Suppressor macrophage (primary cell): ENCODE measurements at places on chromosomes 3 and 15.

GRCh38 chr15:82549199-82549665 is 9.0 kb upstream of the RPS17 start:
- DNase-seq = no peak

GRCh38 chr3:38565339-38566214 is 69.4 kb downstream of the EXOG start:
- DNase-seq = no peak

GRCh38 chr3:158313338-158313927 is 203.5 kb downstream of the RSRC1 start:
- peak; percentile 57 for DNase-seq

DNA sequence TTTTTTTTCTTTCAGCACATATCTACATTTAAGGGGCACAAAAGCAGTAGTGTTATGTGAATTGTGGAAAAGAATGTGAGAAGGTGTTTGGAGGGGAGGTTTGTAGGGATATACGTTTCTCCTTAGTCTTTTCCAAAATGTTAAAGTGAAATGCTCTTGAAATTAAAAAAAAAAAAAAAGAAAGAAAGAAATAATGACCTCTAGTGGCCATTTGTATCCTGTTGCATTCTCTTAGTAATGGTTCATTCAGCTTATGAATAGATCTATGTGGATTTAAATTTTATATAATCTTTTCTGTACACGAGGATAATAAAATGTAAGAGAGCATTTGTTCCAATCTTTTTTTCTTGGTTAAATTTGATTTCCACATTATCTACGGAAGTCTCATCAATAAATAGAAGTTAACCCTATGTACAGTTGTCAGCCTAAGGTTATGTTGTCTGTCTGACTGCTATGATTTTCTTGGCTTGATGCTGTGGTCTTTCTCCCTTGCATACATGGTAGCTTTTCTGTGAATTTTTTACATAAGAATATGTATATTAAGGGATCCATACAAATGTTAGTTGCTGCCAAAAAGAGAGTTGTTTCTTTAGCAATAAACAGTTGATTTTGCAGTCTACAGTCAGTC is 1.7 kb downstream of the P2RY13 start:
- no peak for DNase-seq

GRCh38 chr3:4821338-4821737 is 157.9 kb upstream of the BHLHE40 start:
- no peak for DNase-seq

DNA sequence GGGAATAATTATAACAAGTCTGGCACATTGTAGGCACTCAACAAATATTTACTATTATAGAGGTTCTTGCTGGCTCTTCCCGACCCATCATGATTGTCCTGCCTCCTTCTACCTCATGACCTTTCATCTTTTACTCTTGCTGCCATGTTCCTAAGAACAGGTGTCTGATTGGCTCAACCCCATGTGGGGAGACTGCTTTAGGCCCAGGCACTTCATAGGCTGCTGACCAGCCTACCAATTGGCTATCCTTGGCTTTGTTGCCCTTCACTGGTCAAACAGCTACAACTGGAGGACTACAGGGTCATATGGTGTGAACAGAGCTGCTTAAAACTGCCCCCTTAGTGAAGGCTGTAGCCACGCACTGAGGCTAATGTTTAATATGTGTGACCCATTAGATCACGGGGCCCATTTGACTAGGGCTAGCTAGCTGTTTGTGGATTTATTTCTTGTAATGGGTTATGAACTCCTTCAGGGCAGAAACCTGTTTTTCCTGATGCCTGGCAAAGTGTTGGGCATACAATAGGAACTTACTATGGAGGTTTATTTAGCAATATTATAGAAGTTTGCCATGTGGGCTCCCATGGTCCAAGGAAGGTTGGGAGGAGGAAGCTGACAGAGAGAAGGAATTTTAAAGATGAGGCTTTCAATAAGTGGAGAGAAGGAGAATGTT is 239.9 kb upstream of the TBC1D5 start:
- no peak for DNase-seq
